ENCODE measurements at places on chromosomes 3 and 15.

- no peak for DNase-seq
Measured at GRCh38 chr15:77506311-77507142, 85.8 kb downstream of the HMG20A start.

GRCh38 chr15:66961407-66961884 is 104.0 kb upstream of the SMAD3 start:
- DNase-seq = no peak

- peak; percentile 63 for DNase-seq
Measured at GRCh38 chr3:71504250-71505036, 79.1 kb downstream of the FOXP1 start.

DNA sequence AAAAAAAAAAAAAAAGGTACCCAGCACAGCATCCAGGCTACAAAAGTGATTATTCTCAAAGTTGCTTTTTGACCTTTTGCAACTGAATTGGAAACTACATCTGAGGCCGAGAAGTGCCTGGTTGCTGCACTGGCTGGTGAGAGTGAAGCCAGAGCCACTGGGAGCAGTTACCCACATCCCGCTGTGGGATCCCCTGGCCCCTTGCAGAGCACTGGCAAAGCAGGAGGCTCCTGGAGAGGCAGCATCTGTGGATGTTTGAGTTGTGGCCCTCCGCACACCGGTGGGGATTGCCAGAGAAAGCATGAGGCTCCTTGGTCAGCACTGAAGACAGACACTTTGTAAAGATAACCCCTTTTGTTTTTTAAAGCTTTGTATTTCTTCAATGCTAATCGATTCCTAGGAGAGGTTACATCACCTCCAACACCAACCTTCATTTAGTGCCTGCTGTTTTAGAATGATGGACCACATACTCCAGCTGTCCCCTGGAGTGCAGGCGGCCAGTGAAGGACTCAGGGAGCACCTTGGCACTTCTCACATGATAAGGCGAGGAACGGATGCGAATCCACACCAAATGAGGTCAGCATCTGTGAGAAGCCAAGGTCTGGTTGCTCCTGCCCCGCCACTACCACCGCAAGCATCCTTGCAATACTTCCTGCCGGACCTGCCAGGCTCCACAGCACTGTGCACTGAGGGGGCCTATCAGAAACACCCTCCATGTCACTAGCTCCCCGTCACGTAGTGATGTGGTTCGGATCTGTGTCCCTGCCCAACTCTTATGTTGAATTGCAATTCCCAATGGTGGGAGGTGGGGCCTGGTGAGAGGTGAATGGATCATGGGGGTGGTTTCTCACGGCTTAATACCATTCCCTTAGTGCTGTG is 256.5 kb downstream of the GABRB3 start:
- no peak for DNase-seq

DNA sequence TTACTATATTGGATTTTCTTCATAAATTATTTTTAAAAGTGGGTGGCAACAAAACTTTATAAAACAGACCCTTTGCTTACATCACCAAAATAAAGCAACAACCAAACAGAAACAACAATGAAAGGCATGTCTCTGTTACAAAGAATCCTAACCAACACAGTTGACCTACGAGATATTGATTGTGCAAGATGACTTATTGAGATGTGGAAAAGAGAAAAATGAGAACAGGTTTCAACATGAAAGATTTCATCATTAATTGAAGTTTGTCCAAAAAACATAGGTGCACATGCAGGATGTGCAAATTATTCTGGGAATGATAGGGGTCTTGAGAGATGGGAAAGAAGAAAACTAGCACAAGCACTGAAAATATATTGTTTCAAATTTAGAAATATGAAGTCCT is 9.0 kb downstream of the GMNC start:
- DNase-seq = no peak

GRCh38 chr3:109563149-109563548 is 225.8 kb upstream of the DPPA4 start:
- DNase-seq = peak; percentile 40

DNA sequence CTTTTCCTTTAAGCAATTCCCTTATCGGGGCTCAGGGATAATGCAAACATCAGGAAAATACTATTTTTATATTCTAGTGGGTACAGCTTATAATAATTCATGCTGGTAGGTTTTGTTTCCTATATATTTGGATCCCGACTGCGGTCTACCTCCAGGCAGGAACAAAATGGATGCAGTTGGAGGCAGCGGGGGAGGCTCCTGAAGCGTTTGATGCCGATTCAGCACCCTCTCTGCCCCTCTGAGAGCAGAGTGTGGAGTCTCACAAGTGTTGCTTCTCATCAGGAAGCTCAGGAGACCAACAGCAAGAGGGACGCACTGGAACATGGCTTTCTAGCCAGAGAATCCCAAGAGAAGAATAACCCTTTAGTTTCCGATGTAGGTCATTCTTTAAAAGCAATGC is 104.9 kb downstream of the RORA start:
- no peak for DNase-seq

- DNase-seq = no peak
Measured at GRCh38 chr3:17137321-17137826, 252.6 kb downstream of the PLCL2 start.

DNA sequence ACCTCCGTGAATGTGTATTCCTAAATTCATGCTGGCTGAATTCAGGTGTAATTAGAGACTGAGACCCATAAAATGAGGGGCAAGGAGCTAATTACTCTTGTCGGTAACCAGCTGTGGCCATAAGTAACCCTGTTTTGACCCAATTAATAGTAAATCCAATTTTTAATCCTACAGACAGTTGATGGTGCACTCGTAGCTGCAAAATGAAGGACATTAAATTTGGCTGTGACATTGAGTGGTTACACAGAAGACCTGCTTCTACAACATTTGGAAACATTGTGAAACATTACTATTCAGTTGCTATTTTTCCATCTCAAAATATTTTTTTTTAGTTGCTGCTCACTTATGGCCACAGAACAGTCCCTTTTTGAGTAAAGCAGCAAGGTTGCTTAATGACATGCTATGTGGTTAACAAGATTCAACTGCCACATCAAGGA is 33.0 kb downstream of the MBNL1 start:
- no peak for DNase-seq

DNA sequence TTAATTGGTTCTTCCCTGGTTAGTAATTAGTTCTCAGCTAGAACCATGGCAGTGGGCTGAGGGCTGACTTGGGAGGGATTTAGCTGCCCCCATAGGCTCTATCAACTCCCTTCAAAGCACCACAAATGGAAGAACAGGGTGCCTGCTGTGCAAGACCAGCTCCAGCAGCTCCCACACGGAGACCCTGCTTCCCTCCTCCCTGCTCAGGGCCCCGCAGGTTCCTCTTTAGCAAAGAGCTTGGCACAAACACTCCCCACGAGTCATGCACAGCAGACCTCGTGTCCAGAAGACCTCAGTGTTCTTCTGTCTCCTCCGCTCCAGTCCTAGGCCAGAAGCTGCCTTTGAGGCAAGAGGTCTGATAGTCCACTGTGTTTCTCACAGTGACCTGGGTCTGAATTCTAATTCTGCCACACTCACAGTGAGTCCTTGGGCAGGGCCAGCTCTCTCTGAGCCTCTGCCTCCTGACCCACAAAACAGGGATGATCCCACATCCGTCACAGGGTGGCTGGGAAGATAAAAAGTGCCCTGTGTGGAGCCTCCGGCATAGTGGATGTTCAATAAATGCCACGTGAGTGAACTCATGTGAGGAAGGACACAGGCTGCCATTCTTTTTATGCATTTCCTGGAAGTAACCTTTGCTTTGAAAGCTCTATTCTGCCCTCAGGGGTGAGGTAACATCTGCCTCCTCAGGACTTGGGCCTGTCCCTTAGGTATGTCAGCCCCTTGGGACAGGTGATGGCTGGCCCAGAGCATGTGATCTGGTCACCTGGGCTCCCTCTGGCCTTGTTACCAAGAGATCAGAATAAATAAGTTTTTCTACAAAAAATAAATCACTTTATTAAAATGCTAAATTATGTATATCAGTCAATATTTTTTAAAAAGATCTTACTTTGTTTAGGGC is 7.6 kb downstream of the RAB6B start:
- no peak for DNase-seq

Measured in activated CD4-positive, alpha-beta T cell treated with anti-CD3 and anti-CD28 coated beads, Interleukin-2, amount 50 U/mL, for 4 hours (primary cell).